Activated effector memory CD4-positive, alpha-beta T cell treated with Interleukin-2 at 50 U/mL for 16 hours (primary cell): ENCODE measurements at places on chromosomes 11 and 22.

DNA sequence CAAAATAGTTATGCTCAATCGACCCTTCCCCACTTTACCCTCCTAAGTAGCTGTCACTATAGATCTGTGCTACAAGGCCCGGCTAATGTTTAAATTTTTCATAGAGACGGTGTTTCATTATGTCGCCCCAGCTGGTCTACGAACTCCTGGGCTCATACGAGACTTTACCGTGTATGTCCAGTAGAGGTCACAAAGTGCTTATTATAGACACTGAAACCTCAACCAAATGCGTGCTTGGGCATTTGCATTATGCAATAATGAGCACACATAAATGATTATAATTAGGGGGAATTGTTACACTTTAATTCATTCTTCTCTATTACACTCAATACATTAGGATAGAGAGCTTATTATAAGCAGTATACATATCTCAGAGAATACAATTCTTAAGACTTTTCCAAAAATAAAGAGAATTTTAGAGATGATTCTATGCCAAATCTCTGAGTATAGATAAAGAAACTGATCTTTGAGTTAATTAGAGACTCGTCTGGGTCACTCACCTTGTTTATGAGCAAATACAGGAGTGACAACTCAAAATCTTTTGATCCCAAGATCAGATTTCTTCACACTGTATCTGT, 12.5 kb upstream of the MRPL16 start:
- DNase-seq, result no peak

DNA sequence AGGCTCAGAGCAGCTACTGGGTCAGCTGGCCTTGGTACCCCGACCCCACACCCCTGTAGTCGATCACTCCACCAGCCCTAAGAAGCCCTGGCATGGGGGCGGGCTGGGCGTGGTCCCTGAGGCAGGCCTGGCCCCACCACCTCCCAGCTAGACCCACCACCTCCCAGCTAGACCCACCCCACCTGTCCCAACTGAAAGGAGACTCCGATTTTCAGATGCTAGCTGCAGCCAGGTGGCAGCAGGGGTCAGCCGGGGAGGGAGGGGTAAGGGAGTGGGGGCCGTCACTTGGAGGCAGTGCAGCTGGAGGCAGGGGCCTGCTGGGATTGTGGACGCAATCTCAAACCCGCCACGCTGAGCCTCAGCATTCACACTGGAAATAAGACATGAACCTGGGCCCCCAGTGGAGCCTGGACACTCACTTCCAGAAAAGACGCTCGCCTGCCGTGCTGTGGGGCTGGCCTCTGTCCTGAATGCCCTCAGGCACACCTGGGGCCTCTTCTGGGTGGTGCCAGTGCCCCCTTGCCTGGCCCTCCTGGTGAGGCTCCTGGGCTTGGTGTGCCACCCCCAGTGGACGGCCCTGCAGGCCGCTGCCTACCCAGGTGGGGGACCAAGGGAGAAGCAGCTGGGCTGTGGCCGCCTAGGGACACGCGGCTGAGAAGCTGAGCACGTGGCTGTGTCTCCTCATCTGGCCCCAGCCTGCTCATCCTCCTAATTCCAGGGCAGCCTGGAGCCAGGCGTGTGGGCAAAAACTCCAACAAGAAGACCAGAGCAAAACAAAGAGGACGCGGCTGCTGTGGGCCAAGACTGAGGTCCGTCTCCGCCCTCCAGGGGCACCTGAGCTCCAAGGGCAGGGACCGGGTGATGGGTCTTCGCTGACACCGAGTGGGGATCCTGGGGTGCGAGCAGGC, 26.7 kb downstream of the OSBPL5 start:
- no peak for DNase-seq

DNA sequence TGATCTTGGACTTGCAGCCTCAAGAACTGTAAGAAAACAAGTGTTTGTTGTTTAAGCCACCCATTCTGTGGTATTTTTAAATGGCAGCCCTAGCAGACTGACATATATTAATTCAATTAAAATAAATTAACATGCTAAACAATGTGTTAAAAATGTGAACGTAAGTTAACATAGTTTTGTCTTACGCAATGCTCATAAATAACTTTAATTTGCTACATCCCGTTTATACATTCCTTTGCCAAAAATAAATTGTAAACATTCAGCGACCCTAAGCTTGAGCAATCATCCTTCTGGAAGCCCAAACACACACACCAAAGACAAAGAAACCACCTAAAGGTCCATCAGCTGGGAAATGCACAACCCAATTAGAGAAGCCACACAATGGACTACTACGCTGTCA, 70.4 kb downstream of the CELSR1 start:
- no peak for DNase-seq

DNA sequence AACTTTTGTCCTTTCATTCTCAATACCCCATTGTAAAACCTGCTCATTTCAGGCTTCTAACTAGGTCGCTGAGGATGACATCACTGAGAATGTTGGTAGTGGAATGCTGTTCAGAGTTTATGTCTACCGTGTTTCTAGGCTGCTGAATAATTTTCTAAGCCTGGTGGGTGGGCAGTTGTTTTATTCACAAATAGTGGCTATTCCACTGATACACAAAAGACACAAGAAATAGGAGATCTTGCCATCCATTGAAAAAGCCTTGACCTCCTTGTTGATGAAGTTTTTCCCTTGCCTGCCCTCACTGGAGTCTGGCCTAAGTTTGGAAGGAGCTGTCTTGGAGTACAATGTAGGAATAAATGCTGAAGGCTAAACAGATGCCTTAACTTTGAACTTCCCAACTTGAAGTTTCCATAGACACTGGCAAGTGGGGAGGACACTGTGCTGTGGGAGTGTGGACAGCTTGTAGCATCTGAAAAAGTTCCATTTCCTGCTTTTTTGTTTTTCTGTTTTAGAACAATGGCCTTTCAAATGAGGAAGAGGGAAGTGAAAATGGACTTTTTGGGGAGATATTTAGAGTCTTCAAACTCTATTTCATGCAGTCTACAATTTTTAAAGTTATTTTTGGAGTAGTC, 59.2 kb downstream of the TRIM44 start:
- DNase-seq, result no peak

GRCh38 chr11:36751996-36752395, 154.0 kb upstream of the RAG2 start:
- DNase-seq, result no peak

DNA sequence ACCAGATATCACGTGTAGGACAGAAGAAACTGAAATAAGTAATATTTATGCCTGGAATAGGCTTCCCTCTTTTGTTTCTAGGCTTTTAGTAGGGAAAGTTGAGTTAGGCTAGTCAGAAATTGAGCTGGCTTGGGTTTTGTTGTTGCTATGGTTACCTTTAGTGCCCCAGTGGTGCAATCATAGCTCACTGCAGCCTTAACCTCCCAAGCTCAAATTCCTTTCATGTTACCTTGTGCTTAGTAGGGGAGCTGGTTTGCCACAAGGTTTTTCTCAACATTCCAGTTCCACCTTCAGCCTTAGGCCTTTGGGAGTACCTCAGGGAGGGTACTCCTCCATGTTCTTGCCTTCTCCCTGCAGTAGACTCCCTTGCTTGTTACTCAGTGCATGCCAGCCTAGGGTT, 69.1 kb upstream of the SUSD2 start:
- no peak for DNase-seq

- DNase-seq, result no peak
Measured at GRCh38 chr11:62721994-62722393, 5.3 kb downstream of the HNRNPUL2 start.

GRCh38 chr11:26243426-26243825, 88.5 kb upstream of the ANO3 start:
- no peak for DNase-seq

DNA sequence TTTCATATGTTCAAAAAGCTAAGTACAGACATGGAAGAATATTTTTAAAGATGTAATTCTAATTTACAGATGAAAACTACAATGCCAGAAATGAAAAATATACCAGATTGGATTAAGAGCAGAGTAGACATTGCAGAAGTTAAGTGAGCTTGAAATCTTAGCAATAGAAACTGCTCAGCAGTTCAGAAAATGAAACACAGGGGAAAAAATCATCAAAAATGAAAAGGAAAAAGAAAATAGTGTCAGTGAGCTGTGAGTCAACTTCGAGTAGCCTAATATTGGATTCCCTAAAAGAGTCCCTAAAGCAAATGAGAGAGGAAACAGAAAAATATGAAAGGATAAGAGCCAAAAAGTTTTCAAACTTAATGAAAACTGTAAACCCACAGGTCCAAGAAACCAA, 25.8 kb upstream of the IL10RA start:
- DNase-seq, result no peak

DNA sequence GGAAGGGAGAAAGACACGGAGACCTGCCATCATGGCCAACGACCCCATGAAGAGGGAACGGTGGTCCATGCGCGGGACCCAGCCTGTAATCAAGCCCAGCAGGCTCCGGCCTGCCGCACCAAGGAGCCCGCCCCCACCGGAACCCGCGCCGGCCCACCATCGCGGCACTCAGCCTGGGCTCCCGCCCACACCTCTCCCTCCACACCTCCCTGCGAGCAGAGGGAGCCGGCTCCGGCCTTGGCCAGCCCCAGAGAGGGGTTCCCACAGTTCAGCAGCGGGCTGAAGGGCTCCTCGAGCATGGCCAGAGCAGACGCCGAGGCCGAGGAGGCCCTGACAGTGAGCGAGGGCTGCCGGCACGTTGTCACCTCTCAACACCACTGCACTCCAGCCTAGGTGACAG, 1302.8 kb upstream of the CNTN5 start:
- no peak for DNase-seq

- no peak for DNase-seq
Measured at GRCh38 chr22:43550672-43551071, 138.9 kb downstream of the MPPED1 start.

- DNase-seq, result no peak
Measured at GRCh38 chr11:13104619-13105236, 95.6 kb downstream of the RASSF10 start.

DNA sequence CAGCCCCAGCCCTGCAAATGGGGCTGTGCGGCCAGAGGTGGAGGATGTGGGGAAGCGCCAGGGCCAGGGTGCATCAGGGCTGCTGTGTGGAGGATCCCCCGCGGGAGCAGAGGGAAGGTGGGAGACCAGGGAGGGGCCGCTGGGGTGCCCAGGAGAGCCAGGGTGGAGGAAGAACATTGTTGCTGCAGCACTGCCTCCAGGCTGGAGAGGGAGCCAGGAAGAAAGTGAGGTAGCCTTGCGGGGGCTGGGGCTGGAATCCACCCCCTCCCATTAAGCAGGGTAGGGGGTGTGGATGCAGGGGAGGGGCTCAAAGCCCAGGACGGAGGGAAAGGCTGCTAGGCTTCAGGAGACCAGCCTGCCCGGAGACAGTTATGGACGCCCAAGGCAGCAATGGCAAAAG, 15.0 kb downstream of the CABP7 start:
- DNase-seq, result no peak

GRCh38 chr11:111797145-111797581, 31.0 kb upstream of the PPP2R1B start:
- no peak for DNase-seq

DNA sequence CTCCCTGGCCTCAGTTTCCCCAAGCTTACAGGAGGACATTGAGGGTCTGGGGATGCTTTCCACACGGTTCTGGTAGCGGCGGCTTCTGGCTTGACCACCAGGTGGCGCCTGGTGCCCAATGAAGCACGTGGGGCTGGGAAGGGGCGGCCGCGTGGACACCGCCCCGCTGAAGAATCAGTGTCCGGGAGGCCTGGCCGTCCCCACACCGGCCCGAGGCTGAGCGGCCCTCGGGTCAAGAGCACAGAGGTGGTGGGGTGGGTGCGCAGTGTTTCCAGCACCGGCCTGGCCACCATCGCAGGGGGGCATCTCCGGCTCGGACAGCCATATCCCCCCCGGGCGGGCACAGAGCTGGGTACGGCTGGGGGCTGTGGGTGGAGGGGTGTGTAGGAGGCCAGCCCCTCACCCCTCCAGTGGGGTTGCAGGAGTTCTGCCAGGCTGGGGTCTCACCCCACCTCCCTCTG, 27.8 kb upstream of the PPARA start:
- DNase-seq, result peak; percentile 47

DNA sequence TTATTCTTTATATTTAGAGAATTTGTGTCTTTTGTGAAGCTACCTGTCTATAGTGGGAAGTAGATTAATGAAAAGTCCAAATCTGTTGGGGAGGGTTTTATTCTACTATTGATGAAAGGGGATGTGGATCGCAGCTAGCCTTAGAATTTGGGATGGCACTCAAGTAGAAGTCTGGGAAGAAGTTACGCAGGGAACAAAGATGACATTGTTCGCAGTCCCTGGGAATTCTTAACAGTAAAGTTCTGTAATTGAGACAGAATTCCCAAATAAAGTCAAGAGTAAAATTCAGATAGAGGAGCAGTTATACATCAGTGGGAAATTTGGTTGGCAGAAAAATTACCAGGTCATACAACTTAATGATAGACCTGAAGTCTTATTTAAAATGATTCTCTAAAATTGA, 64.1 kb downstream of the ATM start:
- DNase-seq, result no peak

GRCh38 chr11:121643479-121644186, 190.9 kb upstream of the SORL1-AS1 start:
- no peak for DNase-seq

DNA sequence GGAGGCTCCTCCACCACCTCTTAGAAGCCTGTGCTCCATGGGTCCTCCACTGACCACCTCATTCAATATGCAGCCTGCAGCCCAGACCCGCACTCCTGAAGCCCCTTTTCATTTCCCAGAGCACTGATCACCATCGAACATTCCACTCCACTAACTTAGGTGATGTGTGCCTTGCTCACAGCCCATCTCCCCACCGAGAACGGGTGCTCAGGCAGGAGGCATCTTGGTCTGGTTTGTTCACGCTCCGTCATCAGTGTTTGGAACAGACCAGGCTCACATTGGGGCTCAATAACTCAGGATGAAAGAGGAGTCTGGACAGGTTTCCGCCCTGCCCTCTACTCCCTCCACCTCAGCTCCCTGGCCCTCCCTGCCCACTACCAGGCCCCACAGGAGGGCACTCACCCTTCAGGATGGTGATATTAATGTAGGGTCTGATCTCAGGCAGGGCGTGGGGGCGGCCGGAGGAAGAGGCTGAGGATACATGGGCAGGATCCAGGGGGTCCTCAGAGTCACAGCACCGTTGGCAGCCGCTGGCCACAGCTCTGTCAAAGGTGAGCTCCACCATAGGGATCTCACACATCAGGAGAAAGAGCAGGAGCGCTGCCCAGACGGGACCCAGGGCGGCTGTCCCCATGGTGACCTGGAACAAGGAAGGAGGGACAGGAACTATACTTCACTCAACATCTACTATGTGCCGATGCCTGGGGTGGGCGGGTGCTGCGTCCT, 3.1 kb downstream of the C1QTNF6 start:
- no peak for DNase-seq
